Activated CD4-positive, alpha-beta T cell treated with anti-CD3 and anti-CD28 coated beads, Interleukin-2, amount 50 U/mL, for 1 hour (primary cell): ENCODE measurements at places on chromosomes 11 and 22.

DNA sequence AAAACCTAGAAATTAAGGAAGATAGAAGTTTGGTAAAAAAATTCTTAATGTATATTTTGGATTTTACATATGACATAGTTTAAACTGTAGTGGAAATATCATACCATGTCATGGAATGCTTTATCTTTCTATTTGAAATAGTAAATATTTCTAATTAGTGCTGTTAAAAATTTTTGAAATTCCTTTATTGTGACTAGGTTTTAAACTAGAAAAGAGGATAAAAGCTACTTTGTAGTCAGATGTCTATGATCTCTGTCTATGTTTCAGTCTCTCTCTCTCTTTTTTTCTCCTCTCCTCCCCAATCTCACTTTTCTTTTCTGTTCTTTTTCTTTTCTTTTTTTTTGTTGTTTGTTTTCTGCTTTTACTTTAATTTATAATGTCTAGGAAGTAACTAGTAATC lies 226.2 kb downstream of the TMEM135 start:
- DNase-seq, result no peak

DNA sequence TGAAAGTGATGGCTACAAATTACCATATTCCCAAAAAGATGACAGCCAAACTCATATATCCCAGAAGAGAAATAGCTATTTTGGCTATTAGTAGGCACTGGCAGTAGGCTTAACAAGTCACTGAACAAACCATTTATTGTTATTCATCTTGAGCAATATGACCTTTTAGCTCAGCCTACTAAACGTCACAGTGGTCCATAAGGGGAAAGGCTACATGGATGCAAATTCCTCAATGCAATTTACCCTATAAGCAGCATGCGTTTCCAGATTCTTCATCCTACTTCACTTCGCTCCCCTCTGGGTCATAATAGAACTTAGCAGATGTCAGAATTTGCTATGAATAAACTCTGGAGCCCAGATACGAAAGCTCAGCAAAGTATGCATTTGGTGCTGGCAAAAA lies 114.0 kb downstream of the SIK3 start:
- DNase-seq, result no peak

DNA sequence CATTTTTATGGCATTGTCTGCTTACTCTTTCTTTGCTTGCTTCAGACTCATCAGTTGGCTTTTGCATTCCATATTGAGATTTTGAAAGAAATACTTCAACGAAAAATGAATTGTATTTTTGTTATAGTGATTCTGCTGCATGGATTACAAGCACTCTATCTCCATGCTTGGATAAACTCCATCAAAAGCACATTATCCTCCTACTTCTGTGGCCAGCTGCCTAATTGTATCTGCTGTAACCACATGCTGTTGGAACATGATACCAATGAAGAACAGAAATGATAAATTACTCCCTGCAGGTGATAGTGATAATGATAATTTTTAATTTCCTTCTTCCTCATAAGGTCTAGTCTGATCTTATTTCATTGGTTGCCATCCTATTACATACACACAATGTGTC lies 100.8 kb downstream of the PRMT3 start:
- DNase-seq, result no peak

GRCh38 chr22:49676783-49677494 lies 150.7 kb downstream of the BRD1 start:
- no peak for DNase-seq

DNA sequence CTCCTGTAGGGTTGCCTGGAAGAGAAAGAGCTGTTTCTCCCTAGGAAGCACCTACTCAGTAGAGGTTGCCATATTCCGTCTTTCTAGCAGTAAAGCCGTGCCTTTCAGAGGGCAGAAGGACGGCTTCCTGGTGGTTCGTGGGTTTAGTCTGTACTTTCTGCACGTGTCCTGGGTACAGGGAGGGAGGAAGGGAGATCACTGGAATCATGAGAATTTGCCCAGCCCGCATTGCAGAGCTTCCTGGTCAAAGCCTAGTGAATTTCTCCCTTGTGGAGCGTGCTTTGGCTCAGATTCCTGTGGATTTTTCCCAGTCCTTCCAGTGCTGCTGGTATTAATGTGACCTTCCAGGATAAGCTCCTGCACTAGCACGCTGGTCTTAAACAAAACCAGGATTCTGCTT lies 44.9 kb downstream of the GRAMD1B start:
- no peak for DNase-seq

- DNase-seq, result no peak
These were observed 8.5 kb downstream of the RAB30 start for GRCh38 chr11:83063073-83063754.

DNA sequence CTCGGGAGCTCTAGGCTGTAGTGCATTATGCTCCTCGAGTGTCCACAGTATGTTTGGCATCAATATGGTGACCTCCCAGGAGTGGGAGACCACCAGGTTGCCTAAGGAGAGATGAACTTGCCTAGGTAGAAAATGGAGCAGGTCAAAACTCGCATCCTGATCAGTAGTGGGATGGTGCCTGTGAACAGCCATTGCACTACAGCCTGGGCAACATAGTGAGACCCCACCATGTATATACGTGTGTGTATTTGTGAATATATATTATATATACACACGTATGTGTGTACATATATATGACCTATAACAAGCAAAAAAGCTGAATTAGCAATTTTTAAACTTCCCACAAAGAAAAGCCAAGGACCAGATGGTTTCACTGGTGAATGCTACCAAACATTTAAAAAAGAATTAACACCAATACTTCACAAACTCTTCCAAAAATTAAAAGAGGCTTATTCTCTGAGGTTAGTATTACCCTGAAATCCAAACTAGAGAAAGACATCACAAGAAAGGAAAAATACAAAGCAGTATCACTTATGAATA lies 97.4 kb downstream of the RNF169 start:
- no peak for DNase-seq

DNA sequence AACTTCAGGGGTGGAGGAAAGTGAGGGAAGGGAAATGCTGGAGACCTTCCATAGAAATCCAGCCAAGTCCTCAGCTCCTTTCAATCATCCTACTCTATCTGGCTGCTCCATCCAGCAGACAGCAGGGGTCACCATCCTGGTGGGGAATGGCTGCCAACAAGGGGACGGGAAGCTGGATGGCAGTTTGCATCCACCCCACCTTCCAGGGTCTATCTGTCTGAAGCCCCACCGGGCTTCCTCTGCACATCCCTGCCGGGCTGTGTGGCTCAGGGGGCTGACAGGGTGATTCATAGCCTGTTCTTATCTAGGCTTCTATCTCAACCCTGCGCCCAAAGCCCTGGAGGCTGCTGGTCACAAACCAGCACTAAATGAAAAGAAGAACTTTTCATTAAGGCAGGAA lies 1.1 kb downstream of the SYTL2 start:
- DNase-seq, result no peak

DNA sequence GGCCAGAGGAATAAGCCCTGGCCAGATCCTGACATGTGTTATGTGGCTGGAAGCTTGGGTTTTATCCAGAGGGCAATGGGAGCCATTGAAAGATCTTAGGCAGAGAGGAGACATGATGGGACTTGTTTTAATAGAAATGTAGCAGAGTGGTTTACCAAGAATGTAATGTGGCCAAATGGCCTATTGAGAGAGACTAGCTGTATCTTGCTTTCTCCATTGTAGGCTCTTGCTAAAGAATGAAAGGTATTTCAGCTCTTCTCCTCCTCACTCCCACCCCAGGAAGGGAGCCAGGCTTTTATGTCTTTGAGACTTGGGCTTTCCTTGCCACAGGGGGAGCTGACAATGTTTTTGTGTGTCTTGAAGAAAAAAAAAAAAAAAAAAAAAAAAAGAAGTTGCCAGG lies 82.3 kb downstream of the TRIM29 start:
- no peak for DNase-seq

DNA sequence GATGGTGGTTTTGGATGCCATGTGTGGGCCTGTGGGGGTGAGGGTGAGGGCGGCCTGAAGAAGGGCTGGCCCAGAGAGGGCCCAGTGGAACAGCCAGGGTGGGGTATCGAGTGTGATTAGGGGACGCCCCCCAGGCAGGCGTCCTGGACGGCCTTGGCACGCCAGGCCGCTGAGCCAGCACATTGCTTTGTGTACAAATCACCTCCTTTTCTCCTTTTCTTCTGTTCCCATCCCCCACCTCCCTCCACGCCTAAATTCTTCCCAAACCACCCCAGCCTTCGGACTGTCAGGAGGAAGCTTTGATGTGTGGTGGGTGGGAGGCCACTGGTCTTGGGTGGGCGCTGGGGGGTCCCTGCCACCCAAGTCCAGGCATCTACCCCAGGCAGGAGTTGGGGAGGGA lies 7.8 kb upstream of the CD248 start:
- DNase-seq, result no peak

DNA sequence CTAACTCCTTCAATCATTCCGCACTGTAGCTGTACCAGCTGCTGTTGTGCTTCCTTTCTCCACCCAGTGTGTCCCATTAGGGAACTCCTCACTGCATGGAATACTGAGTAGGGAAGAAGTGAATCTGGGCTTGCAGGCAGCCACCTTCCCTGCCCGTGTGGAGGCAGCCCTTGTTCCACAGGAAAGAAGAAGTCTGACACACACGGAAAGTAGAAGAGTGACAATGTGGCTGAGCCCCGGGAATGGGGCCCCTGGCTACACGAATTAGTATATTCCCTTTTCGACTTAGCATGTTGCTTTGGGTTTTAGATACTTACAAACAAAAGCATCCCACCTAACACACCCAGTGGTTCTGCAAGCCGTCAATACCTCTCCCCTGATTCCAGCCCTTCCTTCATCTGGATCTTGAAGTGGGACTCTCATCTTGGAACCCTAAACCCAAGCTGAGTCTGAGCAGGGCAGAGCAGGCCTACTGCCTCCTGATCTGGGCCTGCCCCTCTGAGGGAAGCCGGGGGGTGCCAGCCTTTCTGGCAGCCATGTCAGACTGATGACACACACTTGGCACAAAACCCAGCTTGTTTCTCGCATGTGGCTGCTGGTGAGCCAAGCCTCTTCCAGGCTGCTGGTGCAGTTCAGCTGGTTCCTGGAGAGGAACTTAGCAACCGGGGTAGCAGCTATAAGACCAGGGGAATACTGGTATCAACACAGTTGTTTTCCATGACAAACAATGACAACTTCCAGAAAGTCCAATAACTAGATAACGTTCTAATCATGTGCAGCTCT lies 71.6 kb downstream of the C11orf58 start:
- no peak for DNase-seq

- no peak for DNase-seq
These were observed 1.1 kb upstream of the C11orf65 start for GRCh38 chr11:108468478-108468864.

- DNase-seq, result no peak
These were observed 21.7 kb upstream of the NRGN start for GRCh38 chr11:124717786-124718651.

DNA sequence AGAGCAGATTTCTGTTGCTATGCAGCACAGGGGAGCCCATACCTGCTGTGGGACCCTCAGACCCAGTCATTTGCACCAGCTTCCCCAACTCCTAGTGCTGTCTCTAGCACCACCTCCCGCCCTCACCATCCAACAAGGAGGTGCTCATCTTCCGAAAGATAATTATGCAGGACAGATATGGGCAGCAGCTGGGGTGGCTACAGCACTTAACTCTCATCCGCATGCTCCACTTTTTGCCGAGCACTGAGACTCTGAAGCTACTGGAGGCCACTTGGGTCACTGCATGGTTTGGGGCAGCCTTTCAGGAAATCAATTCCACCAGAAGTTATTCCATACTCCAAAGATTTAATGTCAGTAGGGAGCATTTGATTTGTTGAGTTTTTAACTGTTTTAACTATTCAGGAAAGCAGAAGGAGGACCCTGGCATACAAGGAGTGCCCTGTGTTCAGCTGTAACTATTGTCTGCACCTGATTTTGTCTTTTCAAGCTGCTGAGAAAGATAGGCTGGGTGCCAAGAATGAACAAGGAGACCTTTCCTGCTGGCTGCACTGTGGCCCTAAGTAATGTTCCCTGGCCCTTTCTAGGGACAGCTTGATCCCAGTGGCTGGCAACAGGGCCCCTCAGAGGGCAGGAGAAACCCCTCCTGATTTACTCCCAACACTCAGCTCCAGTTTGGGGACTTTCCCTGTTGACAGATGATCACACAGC lies 67.3 kb upstream of the CSNK2A3 start:
- DNase-seq, result no peak

GRCh38 chr11:120598517-120599257 lies 87.1 kb downstream of the GRIK4 start:
- DNase-seq, result no peak

DNA sequence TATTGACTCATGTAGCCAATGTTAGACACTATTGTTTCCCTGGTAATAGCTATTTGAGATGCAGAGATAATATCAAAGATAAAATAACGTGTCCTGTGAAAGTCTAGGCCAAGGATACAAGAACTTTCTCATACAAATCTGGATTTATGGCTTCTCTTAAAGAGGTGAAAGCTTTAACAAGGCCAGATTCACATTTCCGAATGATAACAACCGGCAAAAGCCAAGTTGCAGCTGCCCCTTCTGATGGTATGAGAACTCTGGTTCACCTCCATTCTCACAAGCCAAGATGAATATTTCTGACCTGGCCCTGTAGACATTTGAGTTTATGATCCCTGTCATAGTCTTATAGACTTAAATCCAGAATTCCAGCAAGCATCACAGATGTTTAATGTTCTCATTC lies 230.4 kb upstream of the ZC3H12C start:
- DNase-seq, result no peak

GRCh38 chr11:74179234-74180052 lies 8.4 kb downstream of the PPME1 start:
- DNase-seq, result no peak

DNA sequence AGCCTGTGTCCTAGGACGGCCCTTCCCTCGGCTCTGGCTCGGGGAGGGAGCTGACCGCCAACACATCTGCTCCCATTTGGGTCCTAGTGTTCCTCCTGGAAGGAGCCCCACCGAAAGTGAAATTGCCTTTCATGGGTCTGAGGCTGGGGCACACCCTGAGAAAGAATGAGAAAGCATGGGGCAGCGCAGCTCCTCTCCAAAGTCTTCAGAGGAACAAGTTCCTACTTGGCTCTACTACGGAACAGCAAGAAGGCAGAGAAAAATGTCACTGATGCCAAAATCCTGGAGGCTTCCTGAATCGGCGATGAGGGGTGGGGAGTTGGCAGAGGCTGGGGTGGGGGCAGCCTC lies 41.5 kb upstream of the MYEOV start:
- DNase-seq, result no peak

DNA sequence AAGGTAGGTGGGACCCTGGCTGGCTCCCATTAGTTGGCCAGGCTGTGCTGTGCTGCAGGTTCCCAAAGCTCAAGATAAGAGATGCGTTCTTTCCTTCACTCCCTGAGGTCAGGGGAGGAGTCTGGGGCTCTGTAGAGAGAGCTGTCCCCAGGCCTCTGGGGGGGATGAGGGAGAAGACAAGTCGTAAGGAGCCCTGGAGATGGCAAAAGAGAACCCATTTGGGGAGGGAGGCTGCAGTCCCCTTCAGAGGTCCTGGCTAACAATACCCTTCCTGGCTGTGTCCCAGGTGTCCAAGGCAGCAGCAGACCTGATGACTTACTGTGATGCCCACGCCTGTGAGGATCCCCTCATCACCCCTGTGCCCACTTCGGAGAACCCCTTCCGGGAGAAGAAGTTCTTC lies 916 bp downstream of the GNG3 start:
- DNase-seq, result no peak
